AG10803 (cell line): ENCODE measurements at places on chromosomes 12 and 14.
A peak's percentile ranks its signal among the peaks of the same experiment; 100 is the strongest.

DNA sequence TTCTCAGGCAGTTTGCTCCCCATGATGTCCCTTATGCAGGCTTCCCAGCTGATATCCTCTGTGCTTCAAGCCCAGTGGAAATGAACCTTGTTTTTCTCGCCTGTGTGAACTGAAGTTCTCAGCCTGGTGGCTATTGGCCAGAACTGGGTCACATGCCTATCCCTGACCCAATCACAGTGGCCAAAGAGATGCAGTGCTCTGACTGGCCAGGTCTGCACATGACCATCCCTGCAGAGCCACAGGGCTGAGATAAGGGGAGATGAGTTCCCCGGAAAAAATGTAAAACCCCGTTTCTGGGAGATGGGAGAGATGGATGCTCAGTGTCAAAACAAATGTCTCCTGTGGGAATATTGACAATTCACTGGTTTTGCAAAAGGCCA lies 34.7 kb upstream of the FZD10 start:
- DNase-seq, result no peak

DNA sequence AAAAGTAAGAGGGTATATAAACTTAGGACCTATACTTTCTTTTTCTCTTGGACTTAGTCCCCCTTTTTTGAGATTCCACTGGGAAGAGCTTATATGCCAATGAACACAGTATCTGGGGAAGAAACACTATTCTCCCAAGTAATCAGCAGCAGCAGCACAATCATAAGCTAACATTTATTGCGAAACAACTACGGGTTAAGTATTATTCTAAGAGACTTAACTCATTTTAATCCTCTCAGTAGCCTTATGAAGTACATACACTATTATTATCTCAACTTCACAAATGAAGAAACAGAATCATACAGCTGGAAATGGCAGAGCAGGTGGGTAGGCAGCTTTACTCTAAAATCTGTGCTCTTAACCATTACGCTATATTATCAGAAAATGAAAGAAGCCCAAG lies 27.9 kb downstream of the BAZ2A start:
- no peak for DNase-seq

DNA sequence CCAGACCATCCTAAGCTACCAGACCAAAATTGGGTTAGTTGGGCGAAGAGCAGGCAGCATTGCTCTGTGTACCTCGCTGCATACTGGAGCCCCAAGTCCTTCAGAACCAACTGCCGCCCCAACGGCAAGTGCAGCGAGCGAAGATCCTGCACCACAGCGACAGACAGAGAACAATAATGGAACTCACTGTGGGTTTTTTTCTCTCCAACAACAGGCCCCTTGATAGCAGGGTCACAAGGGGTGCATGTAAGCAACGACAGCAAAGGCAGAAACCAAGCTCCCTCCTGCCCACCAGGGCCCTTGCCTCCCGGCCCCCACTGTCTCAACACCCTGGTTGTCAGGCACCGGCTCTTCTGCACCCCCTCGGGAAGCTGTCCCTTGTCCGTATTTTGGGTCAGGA lies 39.0 kb downstream of the RNF34 start:
- no peak for DNase-seq

- no peak for DNase-seq
Observed at GRCh38 chr12:86662464-86662863, 406.3 kb upstream of the MGAT4C start.

- no peak for DNase-seq
Observed at GRCh38 chr12:44717612-44718011, 158.5 kb downstream of the NELL2 start.

DNA sequence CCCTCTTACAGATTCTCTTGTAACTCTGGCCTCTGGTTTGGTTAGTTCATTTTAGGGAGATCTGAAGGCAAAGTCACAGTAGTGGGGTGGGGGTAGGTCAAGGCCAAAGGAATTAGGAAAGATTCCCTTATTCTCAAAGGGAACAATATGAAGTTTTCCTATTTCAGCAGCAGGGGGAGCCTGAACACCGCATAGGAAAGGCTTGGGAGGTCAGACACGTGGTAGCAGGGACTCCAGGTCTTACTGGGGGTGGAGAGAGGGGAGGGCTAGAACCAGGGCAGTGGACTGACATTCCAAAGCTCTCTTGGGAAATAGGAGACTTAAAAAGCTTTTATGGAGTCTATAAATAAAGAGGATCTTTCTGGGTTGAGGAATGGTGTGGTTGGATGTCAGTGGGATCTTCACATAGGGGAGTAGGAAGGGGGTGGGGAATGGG lies 1.3 kb downstream of the ZC3H10 start:
- peak; percentile 96 for DNase-seq

GRCh38 chr12:16056910-16057309 lies 145.8 kb downstream of the DERA start:
- no peak for DNase-seq
